ENCODE measurements at places on chromosomes 16 and 17. TPM values are rescaled to one million over a fixed set of nuclear protein-coding genes. Genes with fewer than 3 reads are reported as not detected.

AANAT gene
- 0.21 TPM for polyA plus RNA-seq

KRTAP16-1 gene
- not detected for polyA plus RNA-seq

CSH1 gene
- not detected for polyA plus RNA-seq

GRIN2A gene
- 5.7 TPM for polyA plus RNA-seq

EVI2B gene
- polyA plus RNA-seq = 1.4 TPM

KRTAP3-2 gene
- polyA plus RNA-seq = not detected

SCNN1G gene
- polyA plus RNA-seq = 45.0 TPM

MEFV gene
- polyA plus RNA-seq = 0.34 TPM

UNC45B gene
- 0.27 TPM for polyA plus RNA-seq

VTN gene
- 13.1 TPM for polyA plus RNA-seq

AGRP gene
- polyA plus RNA-seq = not detected

KRT31 gene
- 0.08 TPM for polyA plus RNA-seq

KRTAP2-2 gene
- polyA plus RNA-seq = not detected

KRTAP4-5 gene
- polyA plus RNA-seq = not detected

CLDN9 gene
- 2.6 TPM for polyA plus RNA-seq

DNA sequence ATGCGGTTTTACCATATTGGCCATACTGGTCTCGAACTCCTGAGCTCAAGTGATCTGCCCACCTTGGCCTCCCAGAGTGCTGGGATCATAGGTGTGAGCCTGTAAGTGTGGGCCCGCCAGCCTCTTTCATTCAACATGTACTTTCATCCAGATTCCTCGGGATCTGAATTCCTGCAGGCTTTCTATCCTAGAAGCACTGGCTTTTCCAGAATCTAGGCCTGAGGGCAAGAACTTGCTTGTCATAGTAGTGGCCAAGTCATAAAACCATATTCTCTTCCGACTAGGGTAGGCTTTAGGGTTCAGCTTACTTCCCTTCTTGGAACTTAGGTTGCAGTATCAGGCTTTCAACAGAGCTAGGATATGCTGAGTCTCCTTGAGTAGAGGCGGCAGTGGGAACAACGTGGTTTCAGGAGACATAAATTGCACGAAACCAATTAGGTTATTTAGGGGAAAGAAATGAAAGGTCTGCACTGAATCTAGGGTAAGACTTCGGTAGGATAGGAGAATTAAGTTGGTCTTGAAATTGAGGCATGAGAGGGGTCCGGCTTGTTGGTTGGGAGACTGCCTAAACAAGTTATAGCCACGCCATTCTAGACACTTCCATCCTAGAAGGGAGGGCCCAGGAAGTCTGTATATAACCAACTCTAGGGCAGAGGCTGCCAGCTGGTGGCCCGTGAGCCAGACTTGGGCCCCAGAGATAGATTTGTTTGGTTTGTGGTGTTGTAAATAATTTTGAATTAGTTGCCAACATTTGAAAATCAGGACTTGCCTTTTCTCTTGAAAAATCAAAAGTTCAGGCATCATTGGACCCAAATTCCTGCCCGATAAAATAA lies 15.6 kb downstream of the SLC7A6 start:
- DNase-seq = no peak

GRCh38 chr17:83055911-83056582 lies 23.4 kb upstream of the METRNL start:
- no peak for DNase-seq

- no peak for DNase-seq
These were observed 4.2 kb downstream of the HID1 start for GRCh38 chr17:74968361-74968780.

DNA sequence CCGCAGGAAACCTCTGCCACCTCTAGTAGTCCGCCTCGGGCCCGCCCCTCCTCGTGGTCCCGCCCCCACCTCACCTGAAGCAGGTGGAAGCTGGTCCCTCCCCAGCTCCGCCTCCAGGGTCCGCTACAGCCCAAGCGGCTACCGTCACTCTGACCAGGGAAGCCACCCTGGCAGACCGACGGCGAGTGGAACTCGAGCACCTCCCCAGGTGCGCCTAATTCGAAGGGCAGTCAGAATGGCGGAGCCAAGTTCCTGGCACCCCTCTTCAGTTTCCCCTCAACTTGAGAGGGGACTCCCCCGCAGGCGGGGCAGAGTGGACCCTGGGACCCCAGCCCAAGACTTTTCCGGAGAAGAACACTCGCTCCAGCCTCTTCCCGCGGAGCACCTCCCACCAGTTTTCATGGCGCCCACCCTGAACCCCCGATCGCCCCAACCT lies 507 bp downstream of the FHOD1 start:
- no peak for DNase-seq

GRCh38 chr17:31470592-31470991 lies 79.1 kb downstream of the RAB11FIP4 start:
- no peak for DNase-seq

DNA sequence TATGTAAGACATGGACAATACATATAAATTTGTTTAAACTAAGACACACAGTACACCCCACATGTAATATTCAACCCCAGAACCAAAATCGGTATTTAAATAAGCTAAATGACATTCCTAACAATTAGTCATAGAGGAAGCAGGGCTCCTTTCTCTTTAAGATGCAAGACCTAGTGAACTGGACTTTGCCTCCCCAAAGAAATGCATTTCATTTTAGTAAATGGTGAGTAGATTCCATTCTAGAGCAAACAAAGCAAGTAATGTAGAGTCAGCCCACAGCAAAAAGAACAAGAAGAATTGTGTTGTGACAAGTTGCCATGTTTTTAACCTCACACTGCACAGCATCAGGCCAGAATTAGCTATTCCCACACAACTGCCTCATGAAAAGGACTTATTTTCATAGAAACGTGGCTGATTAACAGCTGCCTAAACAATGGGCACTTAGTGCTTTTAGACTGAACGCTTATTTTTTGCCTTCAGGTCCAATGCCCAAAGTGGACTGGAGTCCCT lies 14.4 kb downstream of the DNAJC7 start:
- no peak for DNase-seq

GRCh38 chr17:29591146-29591736 lies 1.7 kb upstream of the ANKRD13B start:
- DNase-seq = no peak

- peak; percentile 96 for DNase-seq
These were observed 6.8 kb upstream of the PRSS8 start for GRCh38 chr16:31142109-31143010.

DNA sequence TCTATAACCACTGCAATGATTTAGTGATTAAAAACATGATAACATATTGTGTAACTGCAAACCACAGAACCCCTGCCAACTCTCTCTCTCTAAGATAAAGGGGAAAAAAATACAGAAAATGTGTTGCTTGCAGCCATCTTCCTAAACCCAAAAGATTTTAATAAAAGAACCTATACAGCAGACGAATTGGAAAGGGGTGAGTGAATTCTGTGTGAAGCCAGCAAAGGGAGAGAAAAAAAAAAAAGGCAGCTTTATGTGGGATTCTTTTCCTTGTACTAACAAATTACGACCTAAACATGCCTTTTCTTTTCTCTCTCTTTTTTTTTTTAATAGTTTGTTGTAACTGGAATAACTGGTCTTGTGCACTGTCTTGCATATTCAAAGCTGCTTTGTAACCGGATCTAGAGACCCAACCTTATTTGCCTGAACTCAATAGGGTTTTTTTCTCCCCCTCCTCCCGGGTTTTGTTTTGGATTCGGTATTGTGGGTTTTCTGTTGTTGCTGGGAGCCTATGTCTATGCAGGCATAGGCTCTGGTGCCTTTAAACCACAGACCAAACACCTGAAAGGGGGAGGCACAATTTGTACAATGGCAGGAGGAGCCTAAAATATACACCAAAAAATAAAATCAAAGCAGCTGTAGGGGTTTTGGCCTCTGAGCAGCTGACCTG lies 7.0 kb upstream of the ZFHX3 start:
- DNase-seq = no peak

DNA sequence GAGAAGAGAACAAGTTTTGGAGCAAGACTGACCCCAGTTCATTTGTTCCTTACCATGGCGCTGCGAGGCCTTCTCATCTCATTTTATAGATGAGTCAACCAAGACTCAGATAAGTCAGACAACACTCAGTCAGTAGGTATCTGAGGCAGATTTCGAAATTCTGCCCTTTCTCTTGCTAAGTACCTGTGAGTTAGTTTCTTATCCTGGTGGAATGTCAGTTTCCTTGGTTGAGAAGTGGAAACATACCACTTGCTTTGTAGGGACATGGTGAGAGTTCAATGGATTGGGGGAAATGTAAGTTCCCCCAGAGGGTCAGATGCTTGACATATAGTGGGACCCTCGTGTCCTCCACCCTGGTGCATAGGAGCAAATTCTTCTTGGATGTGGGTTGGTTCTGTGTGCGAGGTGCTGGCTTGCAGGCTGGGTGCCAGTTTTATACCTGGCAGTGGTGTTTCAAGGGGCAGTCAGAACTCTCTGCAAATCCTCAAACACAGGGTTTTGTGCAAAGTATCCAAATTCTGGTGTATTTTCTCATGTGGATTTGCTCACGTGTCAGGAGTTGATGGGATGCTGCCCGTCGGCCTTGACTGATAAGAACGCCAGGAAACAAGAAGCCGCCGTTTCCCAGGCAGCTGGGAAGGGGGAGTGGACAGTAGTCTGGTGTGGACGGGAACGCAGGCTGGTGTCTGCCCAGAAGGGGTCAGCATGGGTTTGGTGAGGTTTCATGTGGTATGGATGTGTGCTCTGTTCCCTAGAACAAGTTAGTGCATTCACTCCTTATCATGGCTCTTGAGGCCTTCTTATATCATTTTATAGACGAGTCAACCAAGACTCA lies 61.1 kb upstream of the CIBAR2 start:
- DNase-seq = no peak

DNA sequence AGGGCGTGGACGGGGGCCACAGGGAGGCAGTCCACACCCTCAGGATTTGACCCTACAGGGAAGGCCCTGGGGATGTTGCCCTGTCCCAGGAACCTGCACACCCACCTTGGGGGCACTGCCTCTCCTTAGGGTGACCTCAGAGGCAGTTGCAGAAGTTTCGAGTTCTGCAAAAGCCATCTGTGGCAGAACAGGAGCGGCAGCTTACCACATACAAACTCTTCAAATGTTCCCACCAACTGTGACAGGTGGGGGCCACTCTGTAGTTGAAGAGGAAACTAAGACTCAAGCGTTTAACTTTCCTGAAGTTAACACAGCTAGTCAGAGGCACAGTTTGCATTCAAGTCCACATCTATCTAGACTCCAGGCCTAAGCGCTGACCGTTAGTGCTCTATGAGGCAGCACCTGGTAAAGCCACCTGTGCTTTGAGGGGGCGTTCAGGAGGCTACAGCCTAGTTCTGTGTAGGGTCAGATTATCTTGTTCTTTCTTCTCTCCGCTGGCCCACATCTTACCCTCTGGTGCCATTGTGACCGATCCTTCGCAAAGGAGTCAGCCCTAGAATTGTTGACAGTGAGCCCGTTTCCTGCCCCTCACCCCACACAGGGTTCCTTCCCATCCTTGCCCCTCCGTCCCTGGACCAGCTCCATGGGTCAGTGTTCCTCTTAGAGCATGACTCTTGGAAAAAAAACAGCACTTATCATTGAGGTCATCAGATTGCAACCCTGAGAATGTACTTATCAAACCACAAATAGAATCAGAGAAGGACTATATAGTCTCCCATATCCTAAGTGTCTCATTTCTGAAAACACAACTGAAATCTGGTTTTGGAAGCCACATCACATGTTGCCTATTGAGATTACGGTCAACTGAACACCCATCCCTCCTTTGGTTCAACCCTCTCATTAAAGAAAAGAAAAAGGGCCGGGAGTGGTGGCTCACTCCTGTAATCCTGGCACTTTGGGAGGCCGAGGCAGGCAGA lies 45.4 kb downstream of the CDH1 start:
- no peak for DNase-seq

GRCh38 chr17:56808503-56808902 lies 25.2 kb downstream of the C17orf67 start:
- DNase-seq = no peak

GRCh38 chr17:75412455-75413317 lies 7.2 kb upstream of the GRB2 start:
- no peak for DNase-seq

DNA sequence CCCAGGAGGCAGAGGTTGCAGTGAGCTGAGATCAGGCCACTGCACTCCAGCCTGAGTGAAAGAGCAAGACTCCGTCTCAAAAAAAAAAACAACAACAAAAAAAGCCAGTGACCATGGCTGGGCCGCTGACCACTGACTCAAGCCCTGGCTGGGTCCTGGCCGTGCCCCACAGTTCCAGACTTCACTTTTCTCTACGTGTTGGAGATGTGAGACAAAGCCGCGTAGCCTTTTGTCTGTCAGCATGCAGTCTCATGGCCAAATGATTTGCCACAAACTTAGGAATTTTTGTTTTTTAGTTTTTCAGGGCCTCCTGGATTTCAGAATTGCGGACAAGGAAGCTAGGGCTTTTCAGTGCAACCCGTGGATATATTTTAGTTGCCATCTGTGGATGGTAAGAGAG lies 89.3 kb upstream of the CIBAR2 start:
- no peak for DNase-seq

DNA sequence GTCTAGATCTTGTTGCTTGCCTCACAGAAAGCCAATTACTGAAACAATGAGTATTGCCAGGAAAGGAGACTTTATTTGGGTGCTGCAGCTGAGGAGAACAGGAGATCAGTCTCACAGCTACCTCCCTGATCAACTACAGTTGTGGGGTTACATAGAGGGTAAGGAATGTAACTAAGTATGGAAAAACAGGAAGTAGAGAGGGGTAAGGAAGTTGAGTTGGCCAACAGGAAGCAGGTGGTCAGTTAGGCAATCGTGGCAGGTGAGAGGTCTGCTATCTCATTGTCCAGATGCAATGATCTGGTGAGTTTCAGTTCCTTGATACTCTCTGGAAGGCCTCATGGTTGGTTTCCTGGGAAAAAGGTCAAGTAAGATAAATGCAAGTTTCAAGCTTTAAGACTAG lies 333.1 kb upstream of the GOT2 start:
- no peak for DNase-seq

GRCh38 chr16:86432691-86433090 lies 77.6 kb upstream of the FOXF1 start:
- DNase-seq = no peak

DNA sequence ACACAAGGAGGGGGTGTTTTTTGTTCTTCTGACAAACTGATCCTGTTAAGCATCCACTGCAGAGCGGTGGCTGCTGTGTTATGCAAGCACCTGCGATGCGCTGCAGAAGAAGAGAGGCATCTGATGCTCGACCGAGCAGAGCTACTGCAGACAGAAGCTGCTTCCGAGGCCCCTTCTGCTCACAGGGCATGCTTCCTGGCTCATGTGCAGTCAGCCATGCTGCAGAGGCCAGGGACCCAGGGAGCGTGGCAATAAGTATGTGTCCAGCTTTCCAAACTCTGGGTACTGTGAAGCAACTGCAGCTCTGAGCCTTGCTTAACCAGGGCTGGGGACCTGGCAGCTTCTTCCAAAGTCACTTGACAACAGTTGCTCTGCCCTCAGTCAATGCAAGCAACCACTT lies 448.6 kb upstream of the RBFOX1 start:
- DNase-seq = no peak
